Aorta (tissue), 5 donors: ENCODE measurements at places on chromosomes 1 and 21. TPM values are rescaled to one million over a fixed set of nuclear protein-coding genes. Genes with fewer than 3 reads are reported as not detected.

C4BPA gene
- polyA plus RNA-seq = not detected

OR2T4 gene
- polyA plus RNA-seq = not detected

SYCP1 gene
- polyA plus RNA-seq = not detected

OXCT2 gene
- polyA plus RNA-seq = 0.08 TPM

NUAK2 gene
- 0.49 TPM for polyA plus RNA-seq

RXFP4 gene
- polyA plus RNA-seq = not detected
